ENCODE measurements at places on chromosomes 7 and 10.

DNA sequence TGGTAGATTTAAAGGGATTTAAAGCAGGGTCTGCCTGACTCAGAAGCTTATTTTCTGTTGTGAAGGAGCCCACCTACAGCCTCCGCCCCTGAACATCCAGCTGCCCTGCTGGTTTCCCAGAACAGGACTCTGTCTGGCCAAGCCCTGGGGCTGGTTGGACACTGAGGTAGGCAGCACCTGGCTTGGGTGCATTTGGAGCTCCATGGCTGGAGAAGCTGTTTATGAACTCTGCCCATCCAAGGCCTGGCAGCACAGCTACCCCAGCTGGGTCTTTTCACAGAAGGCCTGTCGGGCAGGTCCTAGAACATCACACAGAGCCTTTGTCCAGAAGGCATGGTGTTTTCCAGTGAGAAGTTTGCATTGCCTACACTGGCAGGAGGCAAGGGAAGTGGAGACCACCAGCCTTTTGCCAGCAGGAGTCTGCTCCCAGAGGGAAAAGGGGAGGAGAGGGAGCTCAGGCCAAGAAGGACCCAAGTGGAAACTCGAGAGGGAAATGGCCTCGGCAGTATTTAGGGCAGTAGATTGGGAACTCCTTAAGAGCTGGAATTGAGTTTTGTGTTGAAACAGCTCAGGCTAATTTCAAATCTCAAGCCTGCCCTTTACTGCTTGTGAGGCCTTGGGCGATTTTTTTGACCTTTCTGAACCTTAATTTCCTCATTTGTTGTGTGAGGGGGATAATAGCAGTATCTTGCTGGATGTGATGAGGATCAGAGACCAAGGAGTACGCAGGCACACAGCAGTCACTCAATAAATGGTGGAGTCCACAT lies 12.3 kb upstream of the PDCD4 start:
- no peak for DNase-seq

- DNase-seq, result no peak
Observed at GRCh38 chr10:102542800-102543418, 39.1 kb downstream of the SUFU start.

DNA sequence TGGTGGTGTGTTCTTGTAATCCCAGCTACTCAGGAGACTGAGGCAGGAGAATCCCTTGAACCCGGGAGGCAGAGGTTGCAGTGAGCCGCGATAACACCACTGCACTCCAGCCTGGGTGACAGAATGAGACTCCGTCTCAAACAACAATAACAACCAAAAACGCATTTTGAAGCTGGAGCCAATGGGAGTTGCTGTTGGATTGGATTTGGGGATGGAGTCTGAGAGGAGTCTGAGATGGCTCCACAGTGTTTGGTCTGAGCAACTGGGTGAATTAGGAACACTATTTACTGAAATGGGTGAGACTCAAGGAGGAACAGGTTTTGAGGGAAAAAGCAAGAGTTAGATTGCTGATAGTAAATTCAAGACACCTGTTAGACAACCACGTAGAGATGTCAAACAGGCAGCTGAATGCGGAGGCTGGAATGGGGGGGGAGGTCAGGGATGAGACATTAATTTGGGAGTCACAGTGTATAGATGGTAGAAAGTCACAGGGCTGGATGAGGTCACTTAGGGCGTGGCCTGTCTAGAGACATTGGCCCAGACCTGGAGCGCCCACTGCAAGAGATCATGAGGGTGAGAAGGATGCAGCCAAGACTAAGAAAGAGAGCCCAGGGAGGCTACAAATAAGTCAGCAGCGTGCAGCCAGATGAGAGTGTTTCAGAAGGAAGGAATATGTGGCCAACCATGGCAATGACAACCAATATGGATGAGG lies 56.4 kb downstream of the CYCS start:
- DNase-seq, result peak; percentile 20

DNA sequence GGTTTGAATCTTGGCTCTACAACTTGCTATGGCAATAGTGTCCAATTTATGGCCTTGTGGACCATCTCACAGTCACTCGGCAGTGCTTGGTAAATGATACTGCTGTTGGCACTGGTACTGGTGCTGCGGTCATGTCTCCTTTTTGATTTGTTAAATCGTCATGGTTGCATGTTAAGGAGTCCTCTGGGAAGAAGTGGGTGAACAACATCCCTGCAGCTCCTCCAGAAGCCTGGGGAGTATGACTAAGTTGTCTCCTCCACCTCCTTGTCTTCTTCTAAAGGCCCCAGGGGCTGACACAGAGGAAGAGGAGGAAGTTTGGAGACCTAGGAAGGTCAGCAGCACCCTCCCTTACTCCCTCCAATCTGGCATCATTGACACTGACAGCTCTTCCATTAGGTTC lies 8.5 kb downstream of the ITPRIP start:
- DNase-seq, result no peak

DNA sequence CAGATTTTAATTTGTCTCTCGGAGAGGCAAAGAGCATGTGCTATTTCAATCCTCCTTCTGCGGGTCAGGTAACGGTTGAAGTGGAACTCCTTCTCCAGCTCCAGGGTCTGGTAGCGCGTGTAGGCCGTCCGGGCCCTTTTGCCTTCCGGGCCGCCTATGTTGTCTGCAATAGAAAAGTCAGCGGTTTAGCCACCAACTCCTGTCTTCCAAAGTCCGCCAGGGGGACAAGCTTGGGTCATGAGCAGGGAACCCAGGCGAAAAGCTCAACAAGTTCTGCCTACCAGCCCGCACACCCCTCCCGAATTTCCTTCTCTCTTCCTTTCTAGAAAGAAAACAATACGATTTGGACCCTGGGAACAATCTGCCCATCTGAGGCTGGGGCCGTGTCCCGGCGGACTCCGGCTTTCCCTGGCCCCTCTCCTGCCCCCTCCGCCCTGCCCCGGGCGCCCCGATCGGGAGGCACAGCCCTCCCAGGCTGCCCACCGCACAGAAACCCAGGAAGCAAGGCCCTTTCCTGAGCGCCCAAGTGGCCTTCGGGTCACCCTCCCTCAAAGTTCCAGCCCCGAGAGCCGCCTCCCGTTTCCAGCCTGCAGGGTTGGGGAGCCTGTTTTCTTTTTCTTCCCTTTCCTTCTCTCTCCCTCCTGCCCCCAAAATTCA lies 1.4 kb downstream of the HOXA5 start:
- no peak for DNase-seq

GRCh38 chr10:97648562-97649404 lies 8.3 kb downstream of the PI4K2A start:
- DNase-seq, result peak; percentile 86

GRCh38 chr10:74415146-74415839 lies 264.3 kb downstream of the ADK start:
- DNase-seq, result no peak

- peak; percentile 71 for DNase-seq
Observed at GRCh38 chr7:66043681-66044497, 31.7 kb upstream of the ASL start.

GRCh38 chr7:43509906-43510305 lies 73.0 kb upstream of the STK17A start:
- DNase-seq, result no peak

DNA sequence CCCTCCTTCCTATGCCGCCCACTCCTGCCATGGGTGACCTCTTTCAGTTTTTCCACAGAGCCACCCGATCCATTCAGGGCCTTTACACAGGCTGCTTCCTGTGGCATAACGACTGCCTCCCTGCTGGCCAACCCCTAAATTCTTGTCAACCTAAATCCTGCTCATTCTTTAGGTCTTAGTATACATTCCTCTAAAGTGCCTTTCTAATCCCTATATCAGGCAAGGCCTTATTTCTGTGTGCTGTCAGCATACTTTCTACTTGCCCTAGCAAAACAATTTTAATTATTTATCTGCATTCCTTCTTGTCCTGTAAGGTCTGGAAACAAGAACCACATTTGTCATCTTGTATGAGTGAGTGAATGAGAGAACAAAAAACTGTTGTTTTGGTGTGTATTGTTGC lies 132.4 kb downstream of the DNAH11 start:
- DNase-seq, result no peak

GRCh38 chr10:120451968-120452367 lies 5.1 kb upstream of the PLPP4 start:
- DNase-seq, result no peak

All from hematopoietic multipotent progenitor cell treated with erythropoietin and hydrocortisone succinate and interleukin-3 and kit ligand, for 4 days (in vitro differentiated cells).